Ecto neural progenitor cell (in vitro differentiated cells): ENCODE measurements at places on chromosomes 13 and 19.
A peak's percentile ranks its signal among the peaks of the same experiment; 100 is the strongest.

DNA sequence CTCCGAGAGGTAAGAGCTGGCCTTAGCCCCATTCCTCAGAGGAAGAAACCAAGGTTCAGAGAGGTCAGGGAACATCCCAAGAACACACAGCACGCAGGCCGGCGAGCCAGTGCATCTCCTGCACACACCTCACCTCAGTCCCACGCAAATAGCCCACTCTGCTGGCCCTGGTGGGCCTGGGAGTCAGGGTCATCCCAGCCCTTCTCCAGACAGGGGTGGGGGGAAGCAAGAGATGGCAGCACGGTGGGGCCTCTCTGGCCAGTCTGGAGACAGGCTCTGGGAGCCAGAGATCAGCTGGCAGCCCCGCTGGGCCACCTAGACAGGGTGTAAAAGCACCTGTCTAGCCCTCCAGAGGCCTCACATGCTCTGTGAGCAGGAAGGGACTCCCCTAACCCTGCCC is 26.8 kb downstream of the TUBA3C start:
- no peak for DNase-seq

- no peak for DNase-seq
Measured at GRCh38 chr19:18604820-18605159, 1.8 kb downstream of the CRLF1 start.

DNA sequence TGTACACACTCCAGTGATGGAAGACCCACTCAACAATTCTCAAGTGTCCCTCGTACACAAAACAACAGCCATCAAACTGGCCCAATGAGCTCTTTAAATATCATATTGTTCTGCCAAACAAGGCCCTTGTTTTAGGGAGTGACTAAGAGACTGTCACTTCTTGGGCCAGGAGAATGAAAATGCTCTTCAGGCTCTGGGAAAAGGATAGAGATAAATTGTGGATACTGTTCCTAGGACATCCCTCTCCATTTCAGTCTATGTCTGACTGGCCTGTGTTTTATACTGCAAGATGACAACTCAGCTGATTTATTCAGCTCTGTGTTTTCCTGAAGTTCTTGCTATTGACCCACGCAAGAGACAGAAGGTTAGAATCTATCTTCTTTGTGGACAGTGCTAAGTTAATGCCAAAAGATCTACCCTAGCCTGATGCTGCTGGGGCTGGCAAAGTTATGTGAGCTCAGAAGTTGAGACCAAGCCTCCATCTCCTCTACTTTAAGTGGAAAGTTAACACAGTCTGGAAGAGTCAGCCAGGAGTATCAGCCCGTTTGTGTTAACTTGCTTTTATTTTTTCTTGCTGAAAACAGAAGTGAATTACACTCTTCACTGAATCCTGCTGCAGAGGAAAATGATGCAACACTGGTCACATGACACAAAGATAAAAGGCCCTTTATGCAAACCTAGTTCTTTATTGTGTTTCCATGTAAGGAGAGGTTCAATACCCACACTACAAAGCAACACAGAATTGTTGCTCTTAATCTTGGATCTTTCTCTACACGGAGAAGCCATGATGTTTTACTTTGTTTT is 14.6 kb downstream of the FRY start:
- no peak for DNase-seq

DNA sequence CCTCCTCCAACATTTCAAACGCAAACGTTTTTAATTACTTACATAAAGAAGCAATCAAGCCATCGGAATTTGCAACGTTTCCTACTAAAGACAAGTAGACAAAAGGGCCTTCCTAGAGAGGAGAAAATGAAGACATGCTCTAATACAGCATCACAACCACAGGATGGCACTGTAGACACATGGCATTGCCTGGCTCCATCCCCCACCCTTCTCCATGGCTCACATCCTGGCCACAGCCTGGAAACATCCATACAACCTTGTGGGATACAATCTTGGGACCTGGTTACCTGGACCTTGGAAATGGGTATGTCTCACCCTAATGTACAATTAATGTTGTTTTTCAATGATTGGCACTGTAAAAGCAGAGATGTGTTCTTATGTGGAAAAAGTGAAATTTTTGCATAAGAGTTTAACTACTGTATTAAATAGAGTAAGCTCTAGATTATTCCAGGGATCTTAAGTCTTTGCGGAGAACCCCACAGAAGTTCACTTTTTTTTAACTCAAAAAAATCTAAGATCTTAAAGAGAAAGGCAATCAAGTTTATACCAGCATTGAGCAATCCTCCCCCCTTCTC is 21.5 kb downstream of the EBPL start:
- peak; percentile 66 for DNase-seq

DNA sequence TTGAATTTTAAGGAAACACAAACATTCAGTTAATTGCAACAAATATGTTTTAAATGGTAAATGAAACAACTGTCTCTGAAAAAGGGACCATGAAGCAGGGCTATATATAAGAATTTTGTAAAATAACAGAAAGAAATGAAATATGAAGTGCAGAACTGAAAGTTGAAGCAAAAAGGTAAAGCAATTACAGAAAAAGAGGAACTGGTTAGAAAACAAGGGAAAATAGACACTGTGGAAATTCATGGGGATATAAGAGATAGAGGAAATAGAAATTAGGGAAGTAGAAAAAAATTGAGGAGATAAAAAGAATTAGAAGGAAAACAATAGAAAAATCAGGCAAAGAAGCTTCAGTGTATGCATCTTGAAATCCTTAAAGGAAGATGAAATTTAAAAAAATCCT is 40.0 kb upstream of the TDRD3 start:
- DNase-seq = no peak

GRCh38 chr13:91405240-91405639 is 6.8 kb downstream of the GPC5 start:
- DNase-seq = no peak

DNA sequence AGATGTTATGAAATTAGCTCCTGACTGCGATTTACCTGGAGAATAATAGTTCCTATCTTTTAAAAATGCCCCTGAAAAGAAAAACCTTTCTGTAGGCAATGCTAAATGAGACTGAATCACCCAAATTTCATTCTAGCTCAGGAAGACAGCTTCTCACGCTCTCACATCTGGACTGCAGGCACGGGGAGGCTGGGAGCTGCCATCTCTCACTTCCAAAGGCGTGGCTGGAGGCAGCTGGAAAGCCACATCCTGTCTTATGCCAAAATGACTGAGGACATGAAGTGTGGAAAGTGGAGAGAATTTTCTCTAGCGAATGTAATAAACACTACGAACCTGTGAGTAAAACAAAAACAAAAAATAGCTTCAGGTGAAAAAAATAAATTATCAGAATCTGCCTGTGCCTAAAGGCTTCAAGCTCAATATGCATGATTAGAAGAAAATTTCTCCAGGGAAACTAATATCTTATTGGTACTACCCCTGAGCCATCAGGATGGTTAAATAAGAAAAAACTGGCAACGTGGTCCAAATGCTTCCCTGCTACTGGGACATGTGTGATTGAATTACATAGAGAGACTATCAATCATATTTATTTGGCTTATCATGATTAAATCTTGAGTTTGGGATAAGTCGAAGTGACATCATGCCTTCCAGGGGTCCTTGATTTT is 58.1 kb upstream of the UBL3 start:
- no peak for DNase-seq

- DNase-seq = no peak
Measured at GRCh38 chr19:1794424-1795172, 17.5 kb downstream of the ATP8B3 start.

GRCh38 chr19:50639121-50640112 is at the start of gene SYT3:
Gene SYT3, minus strand, starts transcription at chr19:50639881. Its CDS starts 2,470 bp downstream, at chr19:50637411.
- DNase-seq = peak; percentile 83

GRCh38 chr13:111939666-111940278 is 127.2 kb upstream of the SOX1 start:
- DNase-seq = peak; percentile 18

DNA sequence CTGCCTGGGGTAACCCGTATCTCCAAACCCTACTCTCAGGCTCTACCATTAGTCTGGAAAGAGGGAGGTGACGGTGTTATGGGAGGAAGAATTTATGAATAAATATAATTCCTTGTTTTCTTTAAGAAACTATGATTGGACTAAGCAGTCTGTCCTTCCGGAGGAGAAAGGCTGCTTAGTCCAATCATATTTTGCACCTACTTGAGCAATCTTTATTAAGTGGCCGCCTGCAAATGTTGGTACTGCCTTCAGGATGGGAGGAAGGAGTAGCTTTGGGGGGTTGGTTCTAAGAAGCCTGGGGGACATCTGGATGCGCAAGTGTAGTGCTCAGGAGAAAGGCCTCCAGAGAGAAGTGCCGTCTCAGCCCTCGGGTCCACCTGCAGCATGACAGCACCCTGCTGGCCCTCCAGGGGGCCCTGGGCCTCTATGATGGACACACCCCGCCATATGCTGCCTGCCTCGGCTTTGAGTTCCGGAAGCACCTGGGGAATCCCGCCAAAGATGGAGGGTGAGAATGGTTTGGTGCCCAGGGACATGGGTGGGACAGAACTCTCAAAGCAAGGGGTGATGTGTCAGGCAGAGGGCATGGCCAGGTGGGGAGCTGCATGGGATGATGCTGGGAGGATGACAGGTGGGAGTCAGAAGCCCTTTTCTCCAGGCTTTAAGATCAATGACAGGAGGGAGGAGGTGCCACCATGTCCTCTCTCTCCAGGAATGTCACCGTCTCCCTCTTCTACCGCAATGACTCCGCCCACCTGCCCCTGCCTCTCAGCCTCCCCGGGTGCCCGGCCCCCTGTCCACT is 4.1 kb downstream of the ACP4 start:
- no peak for DNase-seq

GRCh38 chr13:83710133-83710515 is 172.2 kb downstream of the SLITRK1 start:
- no peak for DNase-seq

DNA sequence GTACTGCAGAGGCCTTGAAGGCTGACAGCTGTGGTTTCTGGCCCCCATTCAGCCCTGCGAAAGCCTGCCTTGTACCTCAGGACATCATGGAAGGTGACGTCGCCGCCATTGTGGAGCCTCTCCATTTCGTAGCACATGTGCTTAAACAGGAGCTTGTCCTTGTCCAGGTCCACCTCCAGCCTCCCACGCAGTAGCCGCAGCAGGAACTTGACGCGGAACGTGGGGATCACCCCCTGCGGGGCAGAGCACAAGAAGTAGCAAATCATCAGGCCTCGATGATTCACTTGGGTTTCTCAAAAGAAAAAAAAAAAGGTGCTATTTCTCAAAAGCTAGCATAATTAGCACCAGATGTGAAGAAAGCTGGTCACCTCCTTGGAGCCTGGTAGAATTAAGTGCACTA is 351.0 kb downstream of the NALCN start:
- DNase-seq = no peak
